ENCODE measurements at places on chromosomes 7 and 10.

GRCh38 chr7:123135960-123136359 is 63.8 kb downstream of the SLC13A1 start:
- DNase-seq = no peak

GRCh38 chr7:84497873-84498272 is 303.3 kb upstream of the SEMA3A start:
- DNase-seq = no peak

GRCh38 chr10:124574456-124575070 is 112.9 kb downstream of the LHPP start:
- DNase-seq = no peak

GRCh38 chr7:23477962-23478866 is 7.9 kb upstream of the IGF2BP3 start:
- DNase-seq = no peak

GRCh38 chr7:121901026-121901425 is 28.1 kb downstream of the PTPRZ1 start:
- no peak for DNase-seq

- peak; percentile 10 for DNase-seq
Observed at GRCh38 chr10:30671026-30671616, 41.6 kb upstream of the LYZL2 start.

DNA sequence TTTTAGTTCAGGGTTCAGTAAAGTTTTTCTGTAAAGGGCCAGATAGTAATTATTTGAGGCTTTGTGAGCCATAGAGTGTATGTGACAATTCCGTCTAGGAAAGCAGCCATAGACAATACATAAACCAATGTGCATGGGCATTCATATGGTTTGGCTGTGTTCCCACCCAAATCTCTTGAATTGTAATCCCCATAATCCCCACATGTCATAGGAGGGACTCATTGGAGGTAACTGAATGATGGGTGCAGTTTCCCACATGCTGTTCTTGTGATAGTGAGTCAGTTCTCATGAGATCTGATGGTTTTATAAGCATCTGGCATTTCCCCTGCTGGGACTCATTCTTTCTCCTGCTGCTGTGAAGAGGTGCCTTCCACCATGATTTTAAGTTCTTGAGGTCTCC is 29.9 kb downstream of the SEC61G start:
- no peak for DNase-seq

DNA sequence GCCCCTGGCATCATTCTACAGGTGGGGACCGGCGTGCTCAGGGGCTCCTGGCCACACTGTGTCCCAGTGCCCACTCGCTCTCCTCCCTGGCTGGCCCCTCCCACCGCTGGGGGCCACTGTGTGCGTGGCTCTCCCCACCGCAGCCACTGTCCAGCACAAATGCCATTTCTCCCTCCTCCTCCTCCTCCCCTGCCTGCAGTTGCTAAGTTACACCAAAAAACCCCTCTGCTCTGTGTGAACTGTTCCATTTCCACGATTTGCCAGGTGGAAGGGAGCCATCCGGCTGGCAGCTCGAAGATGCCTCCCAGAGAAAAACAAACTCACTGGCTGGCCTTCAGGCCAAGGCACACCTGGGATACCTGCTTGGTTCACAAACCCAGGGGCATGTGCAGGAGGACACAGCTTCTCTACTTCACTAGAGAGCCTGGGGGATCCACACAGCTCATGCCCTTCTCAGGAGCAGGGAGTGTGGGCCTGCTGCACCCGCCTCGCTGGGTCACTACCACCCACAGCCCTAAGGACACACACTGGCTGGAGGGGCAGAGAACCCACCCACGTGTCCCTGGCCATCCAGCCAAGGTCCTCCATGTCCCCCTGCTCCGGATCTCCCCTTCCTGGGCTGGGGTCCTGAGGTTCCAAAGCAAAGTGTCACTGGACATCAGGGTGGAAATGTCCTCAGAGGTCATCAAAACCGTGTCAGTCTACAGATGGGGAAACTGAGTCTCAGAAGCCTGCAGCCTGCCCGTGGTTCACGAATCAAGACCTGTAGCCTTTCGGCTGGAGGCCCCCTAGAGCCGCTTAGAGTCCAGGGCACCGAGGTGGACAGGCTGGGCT is 1.7 kb downstream of the RASGEF1A start:
- no peak for DNase-seq

DNA sequence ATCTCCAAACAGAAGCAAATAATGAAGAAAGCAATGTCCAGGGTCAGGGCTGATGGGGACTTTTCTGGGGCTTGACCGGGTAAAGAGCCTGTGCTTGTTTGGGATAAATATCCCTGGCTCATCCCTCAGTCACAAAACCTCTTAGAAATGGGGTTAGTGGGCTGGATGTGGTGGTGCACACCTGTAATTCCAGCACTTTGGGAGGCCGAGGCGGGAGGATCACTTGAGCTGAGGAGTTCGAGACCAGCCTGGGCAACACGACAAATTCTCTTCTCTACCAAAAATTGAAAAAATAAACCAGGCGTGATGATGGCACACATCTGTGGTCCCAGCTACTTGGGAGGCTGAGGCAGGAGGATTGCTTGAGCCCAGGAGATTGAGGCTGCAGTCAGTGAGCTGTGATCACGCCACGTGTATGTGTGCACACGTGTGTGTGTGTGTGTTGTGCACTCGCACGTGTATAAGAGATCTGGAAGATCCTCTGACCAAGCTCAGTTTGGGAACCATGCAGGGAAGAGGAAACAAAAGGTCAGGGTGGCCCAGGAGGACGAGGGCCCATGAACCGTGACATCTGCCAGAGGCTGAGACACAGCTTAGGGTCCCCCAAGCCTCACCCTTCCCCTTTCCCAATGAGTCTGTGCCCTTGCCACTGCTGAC is 258.6 kb downstream of the TEX36 start:
- no peak for DNase-seq

DNA sequence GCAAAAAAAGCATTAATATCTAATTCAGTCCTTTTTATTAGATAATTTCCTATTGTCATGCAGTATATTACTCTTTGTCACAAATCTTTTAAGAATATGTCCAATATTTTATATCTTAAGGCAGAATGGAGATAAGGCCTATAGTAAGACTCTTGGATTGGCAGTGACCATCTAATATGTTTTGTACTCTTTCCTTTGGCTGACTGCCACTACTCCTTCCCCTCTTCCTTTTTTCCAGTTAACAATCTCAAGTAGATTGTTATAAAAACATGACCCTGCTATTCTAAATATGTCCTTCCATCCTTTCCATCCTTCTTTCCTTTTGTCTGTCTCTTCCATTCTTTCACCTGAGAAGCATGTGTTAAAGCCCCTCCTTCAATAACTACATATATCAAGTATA is 92.8 kb upstream of the TMEM168 start:
- DNase-seq = no peak

DNA sequence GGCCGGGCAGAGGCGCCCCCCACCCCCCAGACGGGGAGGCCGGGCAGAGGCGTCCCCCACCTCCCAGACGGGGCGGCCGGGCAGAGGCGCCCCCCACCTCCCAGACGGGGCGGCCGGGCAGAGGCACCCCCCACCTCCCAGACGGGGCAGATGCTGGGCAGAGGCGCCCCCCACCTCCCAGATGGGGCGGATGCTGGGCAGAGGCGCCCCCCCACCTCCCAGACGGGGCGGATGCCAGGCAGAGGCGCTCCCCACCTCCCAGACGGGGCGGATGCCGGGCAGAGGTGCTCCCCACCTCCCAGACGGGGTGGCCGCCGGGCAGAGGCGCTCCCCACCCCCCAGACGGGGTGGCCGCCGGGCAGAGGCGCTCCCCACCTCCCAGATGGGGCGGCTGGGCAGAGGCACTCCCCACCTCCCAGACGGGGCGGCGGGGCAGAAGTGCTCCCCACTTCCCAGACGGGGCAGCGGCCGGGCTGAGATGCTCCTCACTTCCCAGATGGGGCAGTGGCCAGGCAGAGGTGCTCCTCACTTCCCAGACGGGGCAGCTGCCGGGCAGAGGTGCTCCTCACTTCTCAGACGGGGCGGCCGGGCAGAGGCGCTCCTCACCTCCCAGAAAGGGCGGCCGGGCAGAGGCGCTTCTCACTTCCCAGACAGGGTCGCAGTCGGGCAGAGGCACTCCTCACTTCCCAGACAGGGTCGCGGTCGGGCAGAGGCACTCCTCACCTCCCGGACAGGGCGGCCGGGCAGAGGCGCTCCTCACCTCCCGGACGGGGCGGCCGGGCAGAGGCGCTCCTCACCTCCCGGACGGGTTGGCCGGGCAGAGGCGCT is 53.6 kb downstream of the ENTPD1 start:
- DNase-seq = no peak

All from NCI-H2081 treated with DMSO at 0.1 percent for 48 hours (cell line).